DMS79 (cell line): ENCODE measurements at places on chromosomes 13 and 19.

- no peak for DNase-seq
Measured at GRCh38 chr13:32878163-32878562, 138.1 kb upstream of the KL start.

DNA sequence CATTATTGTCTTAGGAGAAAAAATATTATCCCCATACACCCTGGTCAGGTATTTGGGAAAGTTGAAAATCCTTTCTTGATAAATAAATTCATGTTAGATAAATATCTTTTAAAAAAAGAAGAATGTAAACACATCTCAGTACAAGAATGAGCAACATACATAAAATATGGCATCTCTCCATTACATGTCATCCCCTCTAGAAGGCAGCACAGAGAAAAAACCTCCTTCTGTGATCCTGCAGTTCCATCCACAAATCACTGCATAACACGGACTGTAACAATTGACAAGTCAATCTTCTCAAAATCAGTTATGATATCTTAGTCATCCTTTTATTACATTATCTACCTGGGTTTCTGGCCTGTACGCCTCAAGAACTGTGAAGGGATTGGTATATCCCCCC is 683.9 kb upstream of the KLHL1 start:
- DNase-seq: no peak

GRCh38 chr13:113859311-113860050 is 4.4 kb downstream of the GAS6 start:
- DNase-seq: no peak

GRCh38 chr19:2547721-2548120 is 71.8 kb downstream of the GADD45B start:
- DNase-seq: no peak

GRCh38 chr13:40549500-40550094 is 116.8 kb downstream of the FOXO1 start:
- DNase-seq: no peak

DNA sequence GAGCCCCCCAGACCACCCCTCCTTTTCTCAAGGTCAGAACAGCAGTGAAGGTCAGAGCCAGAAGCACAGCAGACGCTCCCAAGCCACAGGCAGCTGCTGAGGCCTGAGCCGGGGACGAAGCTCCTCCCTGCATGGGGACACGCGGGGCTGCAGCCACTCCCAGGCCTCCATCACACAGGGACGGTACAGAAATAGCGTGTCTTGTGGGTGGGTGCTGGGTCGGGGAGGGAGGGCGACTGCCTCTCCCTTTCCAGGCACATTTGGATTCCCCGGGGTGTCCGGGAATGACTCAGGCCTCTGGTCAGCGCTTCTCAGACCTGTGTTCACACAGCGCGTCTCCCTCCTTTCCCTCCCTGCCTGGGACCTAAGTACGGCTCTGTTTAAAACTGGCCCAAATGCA is 33.2 kb downstream of the RASA3 start:
- DNase-seq: peak; percentile 28

- DNase-seq: no peak
Measured at GRCh38 chr13:41802684-41803444, 158.0 kb downstream of the VWA8 start.

DNA sequence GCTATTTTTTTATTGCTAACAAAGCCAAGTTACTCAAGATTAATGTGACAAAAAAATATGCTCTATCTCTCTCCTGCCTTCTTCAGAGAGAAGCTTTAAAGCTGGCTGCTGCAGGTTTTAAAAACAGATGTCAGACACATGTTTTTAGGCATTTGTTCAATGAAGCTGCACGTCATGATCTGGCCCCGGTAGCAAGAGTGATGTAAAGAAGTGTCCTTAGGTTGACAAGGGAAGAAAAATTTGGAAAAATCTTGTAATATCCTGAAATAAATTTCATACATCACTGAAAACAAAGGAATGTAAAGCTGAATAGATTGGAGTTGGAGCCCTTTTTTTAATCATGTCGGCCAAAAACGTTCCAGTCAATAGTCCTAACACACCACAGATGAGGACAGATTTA is 531.4 kb upstream of the NBEA start:
- no peak for DNase-seq

GRCh38 chr13:25489238-25489637 is 117.5 kb downstream of the ATP8A2 start:
- DNase-seq: no peak

- DNase-seq: no peak
Measured at GRCh38 chr19:43570174-43570791, 5.0 kb downstream of the XRCC1 start.

DNA sequence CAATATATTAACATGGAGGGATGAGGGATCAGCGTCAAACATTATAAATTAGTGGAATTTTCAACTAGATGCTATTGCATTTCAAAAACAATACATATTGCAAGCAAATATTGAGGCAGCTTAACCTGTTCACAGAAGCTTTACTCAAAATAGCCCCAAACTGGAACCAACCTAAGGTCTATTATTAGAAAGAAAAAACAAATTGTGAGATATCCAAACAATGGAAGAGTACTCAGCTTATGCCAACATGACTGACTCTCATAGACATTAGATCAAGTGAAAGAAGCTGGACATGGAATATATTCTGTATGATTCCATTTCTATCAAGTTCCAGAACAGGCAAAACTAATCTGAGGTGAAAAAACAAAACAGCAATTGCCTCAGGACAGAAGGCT is 27.6 kb upstream of the NEK3 start:
- DNase-seq: no peak

DNA sequence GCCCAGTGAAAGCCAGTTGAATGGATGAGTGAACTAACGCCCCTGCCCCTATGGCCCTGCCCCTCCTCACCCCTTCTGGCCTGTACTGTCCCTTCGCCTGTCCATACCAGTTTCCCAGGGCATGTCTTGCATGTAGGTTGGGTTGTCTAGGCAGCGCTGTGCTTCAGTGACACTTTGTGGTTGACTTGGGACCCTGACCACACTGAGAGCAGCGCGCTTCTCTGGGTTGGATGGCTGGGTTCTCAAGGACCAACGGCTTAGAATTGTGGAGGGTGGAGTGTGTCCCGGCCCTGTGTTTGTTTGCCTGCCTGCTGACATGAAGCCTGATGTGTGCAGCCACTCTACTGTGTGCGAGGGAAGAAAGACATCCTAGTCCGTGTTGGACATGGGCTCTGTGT is 15.8 kb downstream of the GATAD2A start:
- peak; percentile 53 for DNase-seq

- DNase-seq: no peak
Measured at GRCh38 chr13:57865600-57866294, 234.2 kb downstream of the PCDH17 start.

GRCh38 chr13:20738616-20739015 is 35.1 kb downstream of the IL17D start:
- no peak for DNase-seq

DNA sequence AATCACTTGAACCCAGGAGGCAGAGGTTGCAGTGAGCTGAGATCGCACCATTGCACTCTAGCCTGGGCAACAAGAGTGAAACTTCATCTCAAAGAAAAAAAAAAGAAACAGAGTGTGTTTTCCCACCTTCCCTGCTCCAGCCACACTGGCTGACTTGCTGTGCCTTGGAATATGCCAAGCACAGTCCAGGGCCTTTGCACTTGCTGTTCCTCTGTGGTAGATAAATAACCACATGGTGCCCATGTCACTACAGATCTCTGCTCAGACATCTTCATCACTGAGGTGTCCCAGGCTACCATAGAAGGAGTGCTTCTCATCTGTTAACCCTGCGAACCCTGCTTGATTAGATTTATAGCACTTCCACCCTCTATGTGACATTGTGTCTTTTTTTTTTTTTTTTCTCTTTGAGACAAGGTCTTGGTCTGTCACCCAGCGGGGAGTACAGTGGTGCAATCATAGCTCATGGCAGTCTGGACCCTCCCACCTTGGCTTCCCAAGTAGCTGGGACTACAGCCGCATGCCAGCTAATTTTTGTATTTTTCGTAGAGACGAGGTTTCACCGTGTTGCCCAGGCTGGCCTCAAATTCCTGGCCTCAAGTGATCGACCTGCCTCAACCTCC is 10.4 kb downstream of the SMARCA4 start:
- DNase-seq: no peak

- DNase-seq: no peak
Measured at GRCh38 chr19:50460161-50460765, 16.0 kb upstream of the EMC10 start.

GRCh38 chr13:38900188-38900587 is 90.4 kb downstream of the STOML3 start:
- no peak for DNase-seq

- DNase-seq: no peak
Measured at GRCh38 chr13:70297189-70297616, 189.0 kb upstream of the KLHL1 start.

- no peak for DNase-seq
Measured at GRCh38 chr13:105403086-105403485, 1132.4 kb downstream of the EFNB2 start.

DNA sequence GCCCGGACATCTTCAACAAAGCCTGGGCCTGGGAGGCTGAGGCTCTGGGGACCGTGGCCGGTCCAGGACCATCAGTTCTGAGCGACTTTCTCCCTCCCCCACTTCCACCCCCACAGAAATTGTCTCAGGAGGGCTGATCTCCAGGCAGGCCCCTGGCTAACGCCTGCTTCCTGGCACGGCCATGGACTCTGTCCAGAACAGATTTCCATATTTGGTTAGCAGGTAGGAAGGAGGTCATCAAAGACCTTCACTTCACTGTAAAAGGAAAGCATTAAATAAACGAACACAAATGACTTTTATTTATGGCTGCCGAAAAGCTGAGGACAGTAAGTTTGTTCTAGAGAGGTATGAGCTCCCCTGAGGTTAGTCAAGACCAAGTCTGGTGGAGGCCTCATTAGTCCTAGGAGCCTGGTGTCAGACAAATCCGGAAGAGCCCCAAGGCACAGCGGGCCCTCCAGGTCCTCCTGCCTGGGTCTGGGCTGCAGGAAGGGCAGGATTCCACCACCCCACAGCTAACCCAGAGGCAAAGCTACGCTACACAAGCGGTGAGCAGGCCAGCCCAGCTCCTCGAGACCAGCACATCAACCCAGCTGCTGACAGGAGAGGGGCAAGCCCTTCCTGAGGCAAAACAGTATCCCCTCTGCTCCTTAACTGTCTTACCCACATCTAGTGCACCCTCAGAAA is 4.6 kb upstream of the PLPP2 start:
- no peak for DNase-seq

- DNase-seq: no peak
Measured at GRCh38 chr19:4115050-4115817, 8.7 kb downstream of the MAP2K2 start.
